ENCODE measurements at places on chromosomes 5 and 9.

GRCh38 chr5:55021410-55021809 lies 2.6 kb upstream of the GZMK start:
- no peak for DNase-seq

- no peak for DNase-seq
Measured at GRCh38 chr5:138425079-138425478, 13.8 kb upstream of the REEP2 start.

- DNase-seq = no peak
Measured at GRCh38 chr5:154697371-154697770, 57.8 kb upstream of the LARP1 start.

DNA sequence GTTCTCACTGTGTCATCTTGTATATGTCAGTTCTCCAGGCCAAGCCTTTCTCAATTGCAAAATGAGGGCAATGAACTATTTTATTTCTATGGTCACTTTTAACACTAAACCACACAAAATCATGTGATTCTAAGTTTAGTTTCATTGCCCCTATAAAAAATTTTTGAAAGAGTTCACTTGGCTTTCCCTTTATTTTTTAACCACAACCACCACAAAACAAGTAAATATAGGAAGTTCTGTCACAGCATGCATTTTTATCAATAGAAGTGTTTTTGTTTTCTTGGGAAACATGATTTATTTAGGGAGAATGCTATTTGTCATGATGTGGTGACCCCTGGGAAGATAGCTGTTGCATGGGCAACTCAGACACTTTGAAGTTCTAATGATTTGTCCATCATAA lies 169.1 kb downstream of the CSNK1G3 start:
- no peak for DNase-seq

DNA sequence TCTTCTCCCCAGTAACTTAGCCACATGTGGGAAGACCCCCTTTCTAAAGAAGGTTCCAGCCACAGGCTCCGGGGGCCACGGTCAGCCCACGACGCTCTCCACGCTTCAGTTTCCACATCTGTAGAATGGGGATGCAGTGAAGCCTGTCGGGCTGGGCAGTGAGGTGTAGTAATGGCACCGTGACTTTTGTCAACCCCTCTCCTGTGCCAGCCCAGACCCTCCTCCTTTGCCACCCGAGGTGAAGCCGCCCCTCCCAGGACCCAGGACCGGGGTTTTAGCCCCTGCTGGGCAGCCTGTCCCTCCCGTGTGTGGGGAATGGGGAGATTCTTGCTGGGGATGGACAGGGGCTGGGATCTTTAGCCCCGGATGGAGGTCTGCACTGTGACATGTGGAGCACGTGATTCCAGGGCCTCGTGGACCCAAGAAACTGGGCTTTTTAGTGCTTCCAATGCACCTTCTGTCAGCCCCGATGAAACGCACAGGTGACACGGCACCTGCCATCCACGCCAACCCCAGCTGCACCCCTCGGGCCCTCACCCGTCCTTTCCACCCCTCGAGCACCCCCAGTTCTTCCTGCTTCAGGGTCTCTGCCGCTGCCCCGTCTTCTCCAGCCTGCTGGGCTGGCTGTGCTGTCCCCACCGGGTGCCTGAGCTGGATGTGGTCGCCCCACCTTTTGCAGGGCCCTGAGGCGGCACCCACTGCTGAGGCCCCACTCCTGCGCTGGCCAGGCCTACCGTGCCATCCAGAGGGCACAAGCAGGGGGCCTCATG lies 13.4 kb upstream of the RNU6ATAC start:
- DNase-seq = no peak

- no peak for DNase-seq
Measured at GRCh38 chr9:720239-720881, 121.1 kb upstream of the DMRT1 start.

Data from stimulated activated CD8-positive, alpha-beta memory T cell treated with anti-CD3 and anti-CD28 coated beads, Interleukin-15, amount 100 ng/mL, for 48 hours (primary cell).